Stimulated activated CD4-positive, alpha-beta T cell treated with anti-CD3 and anti-CD28 coated beads, Interleukin-15, amount 100 ng/mL, for 48 hours (primary cell): ENCODE measurements at places on chromosomes 1 and 21.

DNA sequence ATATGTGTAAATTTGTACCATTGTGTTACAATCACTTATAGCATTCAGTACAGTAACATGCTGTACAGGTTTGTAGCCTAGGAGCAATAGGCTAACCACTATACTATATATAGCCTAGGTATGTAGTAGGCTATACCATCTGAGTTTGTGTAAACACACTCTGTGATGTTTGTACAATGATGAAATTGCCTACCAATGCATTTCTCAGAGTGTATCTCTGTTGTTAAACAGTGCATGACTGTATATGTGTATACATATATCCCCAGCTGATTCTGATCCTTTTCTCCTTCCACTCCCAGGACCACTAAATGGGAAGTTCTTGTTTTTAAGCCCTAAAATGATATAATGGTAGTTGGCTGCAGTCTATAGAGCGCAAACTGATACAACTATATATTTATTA, 7.8 kb downstream of the GNPAT start:
- no peak for DNase-seq

DNA sequence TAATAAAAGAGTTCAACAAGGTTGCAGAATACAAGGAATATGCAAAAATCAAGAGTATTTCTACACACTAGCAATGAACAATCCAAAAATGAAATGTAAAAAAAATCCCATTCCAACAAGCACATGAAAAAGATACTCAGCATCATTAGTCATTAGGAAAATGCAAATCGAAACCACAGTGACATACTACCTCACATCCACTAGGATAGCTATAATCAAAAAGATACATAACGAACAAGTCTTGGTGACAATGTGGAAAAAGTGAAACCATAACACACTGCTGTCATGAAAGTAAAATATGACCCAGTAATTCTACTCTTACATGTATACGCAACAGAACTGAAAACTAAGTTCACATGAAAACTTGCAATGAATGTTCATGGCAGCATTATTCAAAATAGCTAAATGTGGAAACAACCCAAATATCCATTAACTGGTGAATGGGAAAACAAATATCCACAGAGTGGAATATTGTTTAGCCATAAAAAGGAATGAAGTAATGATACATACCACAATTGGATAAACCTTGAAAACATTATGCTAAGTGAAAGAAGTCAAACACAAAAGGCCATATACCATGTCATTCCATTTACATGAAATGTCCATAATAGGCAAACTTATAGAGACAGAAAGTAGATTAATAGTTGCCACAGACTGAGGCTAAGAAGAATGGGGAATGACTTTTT, 34.3 kb downstream of the PIK3R3 start:
- DNase-seq = no peak

GRCh38 chr21:27570306-27570868, 603.5 kb upstream of the ADAMTS5 start:
- no peak for DNase-seq

GRCh38 chr1:79497193-79497773, 490.8 kb upstream of the ADGRL4 start:
- DNase-seq = no peak

- DNase-seq = no peak
Observed at GRCh38 chr1:185350027-185350442, 33.0 kb upstream of the IVNS1ABP start.

DNA sequence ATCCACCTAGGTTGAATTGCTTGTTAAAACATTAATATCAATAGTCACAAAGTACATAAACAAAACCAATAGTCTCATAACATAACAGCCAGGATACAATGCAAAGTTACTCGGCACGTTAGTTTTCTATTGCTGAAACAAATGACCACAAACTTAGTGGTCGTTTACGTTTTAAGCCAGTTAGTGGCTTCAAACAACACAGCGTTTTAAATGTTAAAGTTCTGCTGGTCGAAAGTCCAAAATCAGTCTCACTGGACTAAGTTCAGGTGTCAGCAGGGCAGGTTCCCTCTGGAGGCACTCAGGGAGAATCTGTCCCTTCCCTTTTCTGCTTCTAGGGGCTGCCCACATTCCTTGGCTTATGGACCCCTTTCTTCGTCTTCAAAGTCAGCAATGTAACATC, 35.6 kb upstream of the ATP1A1 start:
- DNase-seq = no peak

DNA sequence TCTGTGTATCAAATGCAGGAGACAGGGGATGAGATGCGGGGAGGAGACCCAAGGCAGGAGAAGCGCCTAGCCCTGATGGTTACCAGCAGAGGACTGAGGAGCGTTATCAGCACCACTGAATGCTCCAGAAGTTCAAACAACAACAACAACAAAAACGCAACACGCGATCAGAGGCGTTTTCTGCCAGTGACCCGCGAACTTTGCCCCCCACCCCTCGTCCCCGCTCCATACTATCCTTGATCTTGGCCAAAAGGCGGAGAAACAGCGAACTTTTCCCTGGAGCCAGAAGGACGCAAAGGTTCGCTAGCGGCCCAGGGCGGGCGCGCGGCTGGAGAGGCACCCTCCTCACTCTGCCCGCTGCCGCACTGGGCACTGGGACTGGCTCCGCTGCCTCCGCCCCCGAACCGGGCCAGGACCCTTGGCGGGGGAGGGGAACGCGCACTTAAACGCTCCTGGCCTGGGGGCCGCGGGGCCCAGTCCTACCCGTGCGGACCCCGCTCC, 699 bp downstream of the ECHDC2 start:
- no peak for DNase-seq

GRCh38 chr1:156765666-156766065, 1.7 kb upstream of the PRCC start:
- DNase-seq = no peak
